ENCODE measurements at places on chromosomes 12 and 14.

- DNase-seq: no peak
These were observed 65.4 kb downstream of the PLEKHA5 start for GRCh38 chr12:19194963-19195362.

- DNase-seq: no peak
These were observed 4.9 kb upstream of the SENP1 start for GRCh38 chr12:48110691-48111311.

GRCh38 chr12:39610436-39611025 is 9.1 kb downstream of the ABCD2 start:
- no peak for DNase-seq

DNA sequence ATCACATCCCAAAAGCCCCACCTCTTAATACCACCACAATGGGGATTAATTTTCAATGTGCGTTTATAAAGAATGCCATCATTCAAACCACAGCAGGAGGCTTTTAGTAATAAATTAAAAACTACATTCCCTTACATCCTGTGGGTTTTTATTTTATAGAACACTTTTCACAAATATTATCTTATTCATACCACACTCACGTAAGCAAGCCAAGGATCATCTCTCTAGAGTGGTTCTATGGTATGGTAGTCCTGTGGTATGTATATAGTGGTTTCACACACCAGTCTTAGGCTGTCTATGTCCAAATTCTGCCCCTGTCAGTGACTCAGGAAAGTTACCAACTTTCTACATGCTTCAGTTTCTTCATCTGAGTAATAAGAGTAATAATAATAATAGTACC is 100.2 kb downstream of the GALC start:
- no peak for DNase-seq

- no peak for DNase-seq
These were observed 177.0 kb upstream of the CNTN1 start for GRCh38 chr12:40515041-40515816.

- no peak for DNase-seq
These were observed 46.6 kb upstream of the VPS33A start for GRCh38 chr12:122312926-122313325.

- peak; percentile 51 for DNase-seq
These were observed 11.4 kb downstream of the SCNN1A start for GRCh38 chr12:6364044-6364374.

DNA sequence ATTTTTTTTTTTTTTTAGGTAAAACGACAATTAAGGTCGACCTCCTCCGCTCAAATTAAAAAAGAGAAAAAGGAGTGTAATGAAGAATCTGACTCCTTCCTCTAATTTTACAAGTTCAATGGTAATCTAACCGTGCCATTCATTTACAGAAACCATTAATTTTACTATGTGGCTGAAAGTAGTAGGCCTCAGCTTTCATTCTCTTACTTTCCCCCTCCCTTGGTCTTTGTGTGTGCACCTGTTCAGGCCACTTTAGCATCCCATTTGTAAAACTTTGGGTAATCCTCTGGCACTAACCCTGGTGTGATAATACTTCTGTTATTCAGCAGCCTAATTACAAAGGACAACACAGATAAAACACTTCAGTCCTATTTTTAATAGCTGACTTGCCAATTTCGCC is 128.1 kb downstream of the ASCL1 start:
- DNase-seq: no peak

- DNase-seq: no peak
These were observed 59.6 kb upstream of the GALNT9 start for GRCh38 chr12:132389026-132389425.

DNA sequence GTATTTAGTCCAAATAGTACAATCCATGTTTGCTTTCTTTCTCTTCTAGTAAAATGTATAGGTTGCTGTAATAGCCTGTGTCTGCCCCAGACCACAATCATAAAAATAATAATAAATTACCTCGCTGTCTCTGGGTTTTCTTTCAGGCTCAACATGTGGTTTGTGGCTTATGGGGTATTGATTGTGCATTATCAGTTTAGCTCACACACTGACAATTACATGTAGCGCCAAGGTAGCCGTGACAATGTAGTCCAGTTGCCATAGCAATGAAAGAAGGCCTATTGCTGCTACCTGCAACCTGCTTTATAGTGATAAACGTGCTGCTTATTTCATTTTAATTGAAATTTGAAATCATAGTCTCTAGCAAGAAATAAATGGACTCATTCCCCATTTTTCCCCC is 1009.8 kb downstream of the NRXN3 start:
- DNase-seq: no peak

DNA sequence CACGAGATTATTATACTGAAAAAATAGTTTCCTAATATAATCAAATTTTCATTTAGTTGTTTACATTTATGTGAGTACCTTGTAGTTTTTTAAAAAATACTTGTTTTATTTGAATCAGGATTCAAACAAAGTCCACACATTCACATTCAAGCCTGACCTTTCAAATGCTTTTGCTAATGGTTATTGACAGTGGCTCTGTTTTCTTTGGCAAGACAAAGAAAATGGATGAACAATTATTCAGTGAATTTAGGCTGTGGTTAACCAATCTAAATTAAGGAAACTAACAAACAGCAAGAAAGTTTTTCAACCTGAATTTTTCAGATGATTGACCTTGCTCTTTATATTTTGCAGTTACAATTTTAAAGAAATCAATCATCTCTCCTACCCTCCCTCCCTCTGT is 9.7 kb downstream of the SLC4A8 start:
- DNase-seq: no peak

- DNase-seq: no peak
These were observed 114.5 kb downstream of the TRAFD1 start for GRCh38 chr12:112239881-112240280.

DNA sequence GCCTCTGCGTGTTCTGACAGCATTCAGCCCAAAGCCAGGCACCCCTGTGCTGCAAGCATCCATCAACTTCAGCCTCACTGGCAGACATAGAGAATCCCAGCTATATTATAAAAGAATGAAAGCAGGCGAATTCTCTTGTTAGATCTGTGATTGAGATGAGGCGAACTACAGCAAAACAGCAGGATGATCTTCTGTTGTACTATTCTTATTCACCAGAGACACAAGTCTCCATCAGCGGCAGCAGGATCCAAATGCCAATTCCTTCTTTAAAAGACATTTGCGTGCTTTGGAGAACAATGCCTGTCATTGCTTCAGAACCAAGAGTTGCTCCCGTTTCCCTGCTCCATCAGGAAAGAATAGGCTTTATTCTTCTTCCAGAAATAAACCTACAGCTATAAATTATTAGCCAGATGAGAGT is 188.9 kb downstream of the SLC41A2 start:
- DNase-seq: no peak

GRCh38 chr12:26724309-26724702 is 108.7 kb downstream of the ITPR2 start:
- no peak for DNase-seq

GRCh38 chr14:87196436-87196835 is 796.5 kb downstream of the GALC start:
- DNase-seq: no peak

DNA sequence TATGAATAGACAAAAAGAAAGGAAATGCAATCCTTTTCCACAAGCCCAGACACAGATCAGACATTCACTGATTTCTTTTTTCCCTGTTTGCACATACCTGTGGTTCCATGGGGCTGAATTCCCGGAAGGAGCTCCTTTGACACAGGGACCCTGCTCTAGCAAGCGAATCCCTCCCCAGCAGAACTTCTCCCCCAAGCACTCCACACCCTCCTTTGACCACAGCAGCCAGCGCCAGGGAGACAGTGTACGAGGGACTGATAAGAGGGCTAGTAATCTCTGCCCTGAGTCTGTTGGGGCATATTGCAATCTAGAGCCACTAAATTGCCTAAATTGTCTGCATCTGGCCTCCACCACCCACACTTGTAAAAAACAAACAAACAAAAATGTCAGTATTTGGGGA is 83.4 kb upstream of the NTF3 start:
- no peak for DNase-seq

DNA sequence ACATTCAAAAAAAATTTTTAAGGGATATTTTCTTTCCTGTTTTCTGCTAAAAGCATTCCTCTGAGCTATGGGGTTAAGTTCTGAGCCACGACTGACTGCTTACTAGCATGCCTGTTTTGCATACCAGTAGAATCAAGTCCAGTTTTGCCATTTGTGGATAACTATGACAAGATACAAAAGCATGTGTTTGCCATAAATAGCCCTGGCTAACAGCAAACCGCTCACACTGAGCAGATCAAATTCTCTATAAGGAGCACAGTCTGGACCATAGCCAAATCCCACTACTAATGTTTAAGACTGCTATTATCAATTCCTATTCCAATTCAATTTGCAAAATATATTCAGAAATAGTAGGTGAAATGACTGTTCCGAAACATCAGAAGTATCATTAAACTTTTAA is 3.2 kb downstream of the CFL2 start:
- DNase-seq: peak; percentile 29

- no peak for DNase-seq
These were observed 102.7 kb downstream of the LRRIQ1 start for GRCh38 chr12:85138833-85139232.

DNA sequence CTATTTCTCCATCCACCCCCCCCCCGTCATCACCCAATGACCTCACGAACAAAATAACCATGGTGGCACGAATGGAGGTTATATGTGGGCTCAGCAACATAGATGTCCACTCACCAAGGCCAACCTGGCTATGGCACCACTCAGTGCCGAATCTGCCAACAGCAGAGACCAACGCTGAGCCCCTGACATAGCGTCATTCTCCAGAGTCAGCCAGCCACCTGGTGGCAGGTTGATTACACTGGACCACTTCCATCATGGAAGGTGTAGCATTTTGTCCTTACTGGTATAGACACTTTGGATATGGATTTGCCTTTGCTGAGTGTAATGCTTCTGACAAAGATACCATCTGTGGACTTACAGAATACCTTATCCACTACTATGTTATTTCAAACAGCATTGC is 24.2 kb upstream of the DYRK2 start:
- no peak for DNase-seq

- DNase-seq: no peak
These were observed 264.0 kb downstream of the FUT8 start for GRCh38 chr14:65676361-65677014.

- DNase-seq: no peak
These were observed at the start of gene RHOF for GRCh38 chr12:121793440-121793837. TSS of gene RHOF (minus strand) at chr12:121793688. CDS start at chr12:121793633, 55 bp downstream.

DNA sequence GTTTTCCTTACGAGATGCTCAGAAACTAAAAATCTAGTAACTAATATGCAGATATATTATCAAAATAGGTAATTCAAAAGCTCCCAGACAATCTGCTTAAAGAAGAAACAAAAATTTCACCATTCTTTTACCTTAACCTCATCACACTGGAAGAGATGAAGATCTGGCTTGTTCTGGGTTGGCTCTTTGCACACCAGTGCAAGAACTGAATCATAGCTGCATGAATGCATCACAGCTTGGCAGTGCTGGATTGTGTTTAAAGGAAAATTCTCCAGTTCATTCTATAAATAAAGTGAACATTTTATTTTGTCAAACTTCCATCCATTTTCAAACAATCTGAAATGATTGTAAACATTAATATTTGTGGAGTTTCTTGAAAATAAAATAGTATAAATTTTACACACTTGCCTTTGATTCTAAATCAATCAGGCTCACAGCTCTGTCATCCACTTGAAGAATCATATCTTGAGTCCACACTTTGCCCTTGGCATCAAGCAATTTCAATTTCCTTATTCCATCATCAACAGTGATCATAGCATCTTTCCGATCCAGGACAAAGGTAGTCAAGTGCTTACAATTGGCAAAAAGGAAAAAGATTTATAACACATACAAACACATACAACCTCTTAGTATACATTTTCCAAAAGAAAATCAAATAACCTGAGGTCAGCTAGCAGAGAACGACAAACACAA is 119.8 kb downstream of the EPS8 start:
- no peak for DNase-seq

- no peak for DNase-seq
These were observed 19.9 kb upstream of the TMTC2 start for GRCh38 chr12:82666830-82667229.

- no peak for DNase-seq
These were observed 191.4 kb downstream of the KITLG start for GRCh38 chr12:88388566-88389540.

GRCh38 chr12:58026897-58027891 is 85.8 kb downstream of the ATP23 start:
- DNase-seq: no peak

- DNase-seq: no peak
These were observed 51.3 kb downstream of the AMN start for GRCh38 chr14:102973706-102974285.

- no peak for DNase-seq
These were observed 202.6 kb upstream of the FOXN3 start for GRCh38 chr14:89619596-89619995.

GRCh38 chr12:46725332-46725731 is 100.5 kb downstream of the SLC38A4 start:
- DNase-seq: no peak

DNA sequence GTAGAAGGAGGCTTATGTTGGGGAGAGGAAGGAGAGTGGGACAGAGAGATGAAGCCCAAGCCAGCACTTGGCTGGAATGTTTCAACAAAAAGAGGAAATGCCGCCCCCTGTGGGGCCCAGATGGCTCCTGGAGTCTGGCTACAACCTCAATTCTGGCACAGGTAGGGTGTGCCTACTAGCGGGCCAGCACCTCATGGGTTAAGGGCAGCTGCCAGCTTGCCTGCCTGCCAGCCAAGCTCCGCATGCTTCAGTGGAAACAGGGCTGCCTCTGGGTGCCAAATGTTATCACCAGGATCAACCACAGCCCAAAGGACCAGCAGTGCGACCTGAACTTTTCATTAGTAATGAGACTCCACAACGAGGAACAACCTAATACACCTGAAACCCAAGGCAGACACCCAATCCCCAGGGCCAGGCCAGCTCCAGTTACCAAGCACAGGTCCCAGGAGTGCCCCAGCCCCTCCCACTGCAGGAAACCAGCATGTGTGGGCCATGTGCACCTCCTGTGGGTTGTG is 11.3 kb downstream of the RAB15 start:
- DNase-seq: no peak

DNA sequence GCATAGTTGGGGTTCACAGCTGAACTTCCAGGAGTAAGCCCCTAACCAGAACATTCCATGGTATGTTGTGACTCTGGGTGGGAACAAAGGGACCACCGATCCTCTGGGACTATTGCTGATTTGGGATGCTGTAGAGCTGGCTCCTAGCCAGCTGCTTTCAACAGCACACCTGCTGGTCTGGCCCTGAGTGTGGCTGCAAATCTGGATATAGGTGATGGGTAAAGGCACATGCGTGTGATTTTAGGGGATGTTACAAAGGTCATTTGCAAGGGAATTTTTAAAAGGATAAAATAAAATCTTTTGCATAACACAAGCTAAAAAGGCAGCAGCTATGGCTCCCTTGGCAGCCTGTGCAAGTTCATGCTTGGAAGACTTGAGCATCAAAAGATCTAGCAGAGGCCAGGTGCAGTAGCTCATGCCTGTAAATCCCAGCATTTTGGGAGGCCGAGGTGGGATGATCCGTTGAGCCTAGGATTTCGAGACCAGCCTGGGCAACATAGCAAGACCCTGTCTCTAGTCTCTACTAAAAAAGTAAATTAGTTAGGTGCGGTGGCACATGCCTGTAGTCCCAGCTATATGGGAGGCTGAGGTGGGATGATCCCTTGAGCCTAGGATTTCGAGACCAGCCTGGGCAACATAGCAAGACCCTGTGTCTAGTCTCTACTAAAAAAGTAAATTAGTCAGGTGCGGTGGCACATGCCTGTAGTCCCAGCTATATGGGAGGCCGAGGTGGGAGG is 1.6 kb downstream of the ALDH2 start:
- no peak for DNase-seq

- DNase-seq: no peak
These were observed 183.5 kb downstream of the NUAK1 start for GRCh38 chr12:105954951-105955931.

All from tibial nerve (tissue), 4 donors.